ENCODE measurements at places on chromosomes 13 and 19.

DNA sequence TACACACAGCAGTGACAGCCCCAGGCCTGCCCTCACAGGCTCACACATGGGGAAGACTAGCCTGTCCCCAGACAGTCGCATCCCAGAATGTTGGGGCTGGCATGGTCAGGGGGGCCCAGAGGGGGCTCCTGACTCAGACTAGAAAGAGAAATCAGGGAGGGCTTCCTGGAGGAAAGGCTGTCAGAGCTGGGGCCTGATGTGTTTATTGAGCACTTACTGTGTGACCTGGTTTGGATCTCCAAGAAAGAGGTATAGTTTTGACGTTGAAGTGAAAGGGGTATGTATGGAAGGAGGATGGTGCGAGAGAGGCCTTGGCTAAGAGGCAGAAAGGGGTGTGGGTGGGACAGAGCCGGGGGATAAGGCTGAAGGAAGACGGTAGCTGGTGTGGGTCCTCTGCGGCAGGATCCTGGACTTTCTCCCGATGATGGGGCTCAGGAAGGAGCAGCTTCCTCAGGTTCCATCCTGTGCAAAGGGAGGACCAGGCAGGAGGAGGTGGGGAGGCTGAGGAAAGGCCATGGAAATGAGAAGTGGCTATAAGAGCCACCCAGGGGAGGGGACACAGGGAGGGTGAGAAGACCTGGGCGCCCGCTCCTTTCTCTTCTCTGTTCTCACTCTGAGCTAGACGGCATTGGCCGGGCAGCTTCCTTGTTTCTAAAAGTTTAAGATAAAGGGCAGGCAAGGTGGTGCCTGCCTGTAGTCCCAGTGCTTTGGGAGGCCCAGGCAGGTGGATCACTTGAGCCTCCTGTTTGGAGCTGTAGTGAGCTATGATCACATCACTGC lies 16.1 kb upstream of the BCL3 start:
- DNase-seq, result no peak

DNA sequence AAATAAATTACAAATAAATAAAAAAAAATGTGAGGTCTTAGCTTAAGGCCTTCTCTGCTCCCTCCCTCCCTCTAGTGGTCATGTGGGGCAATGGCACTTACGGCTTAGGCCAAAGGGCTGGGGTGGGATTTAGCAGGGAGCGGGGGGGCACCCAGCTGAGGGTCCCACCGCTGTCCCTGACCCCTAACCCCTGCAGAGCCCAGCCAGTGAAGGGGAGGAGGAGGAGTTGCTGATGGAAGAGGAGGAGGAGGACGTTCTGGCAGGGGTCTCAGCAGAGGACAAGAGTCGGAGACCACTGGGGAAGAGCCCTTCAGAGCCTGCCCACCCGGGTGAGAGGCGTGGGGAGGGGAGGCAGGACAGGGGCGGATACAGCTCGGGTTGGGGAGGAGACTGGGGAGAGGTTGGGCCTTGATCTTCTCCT lies 9.3 kb downstream of the MPND start:
- DNase-seq, result peak; percentile 76

- DNase-seq, result no peak
Measured at GRCh38 chr13:113904411-113904810, 40.5 kb upstream of the GAS6 start.

GRCh38 chr13:95226932-95227695 lies 74.1 kb downstream of the ABCC4 start:
- no peak for DNase-seq

GRCh38 chr13:21035498-21035897 lies 25.9 kb downstream of the LATS2 start:
- DNase-seq, result no peak

DNA sequence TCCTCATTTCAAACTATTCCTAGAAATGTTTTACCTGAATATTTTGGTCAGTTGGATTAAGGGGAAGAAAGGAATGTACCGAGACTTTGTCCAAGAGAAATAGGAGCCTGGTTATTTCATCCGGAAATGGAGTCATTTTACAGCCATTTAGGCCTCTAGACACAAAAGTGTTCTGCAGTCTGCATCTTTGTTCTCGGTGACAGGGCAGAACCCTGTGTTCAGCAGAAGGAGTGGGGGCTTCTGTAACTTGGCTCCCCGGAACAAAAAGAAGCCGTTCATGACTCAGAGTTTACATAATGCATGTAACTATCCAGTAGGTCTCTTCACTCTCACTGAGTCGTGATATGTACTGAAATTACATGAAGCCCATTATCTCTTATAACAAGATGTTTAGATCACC lies 21.6 kb upstream of the FNDC3A start:
- DNase-seq, result no peak

GRCh38 chr13:109345433-109345941 lies 440.9 kb downstream of the IRS2 start:
- no peak for DNase-seq

DNA sequence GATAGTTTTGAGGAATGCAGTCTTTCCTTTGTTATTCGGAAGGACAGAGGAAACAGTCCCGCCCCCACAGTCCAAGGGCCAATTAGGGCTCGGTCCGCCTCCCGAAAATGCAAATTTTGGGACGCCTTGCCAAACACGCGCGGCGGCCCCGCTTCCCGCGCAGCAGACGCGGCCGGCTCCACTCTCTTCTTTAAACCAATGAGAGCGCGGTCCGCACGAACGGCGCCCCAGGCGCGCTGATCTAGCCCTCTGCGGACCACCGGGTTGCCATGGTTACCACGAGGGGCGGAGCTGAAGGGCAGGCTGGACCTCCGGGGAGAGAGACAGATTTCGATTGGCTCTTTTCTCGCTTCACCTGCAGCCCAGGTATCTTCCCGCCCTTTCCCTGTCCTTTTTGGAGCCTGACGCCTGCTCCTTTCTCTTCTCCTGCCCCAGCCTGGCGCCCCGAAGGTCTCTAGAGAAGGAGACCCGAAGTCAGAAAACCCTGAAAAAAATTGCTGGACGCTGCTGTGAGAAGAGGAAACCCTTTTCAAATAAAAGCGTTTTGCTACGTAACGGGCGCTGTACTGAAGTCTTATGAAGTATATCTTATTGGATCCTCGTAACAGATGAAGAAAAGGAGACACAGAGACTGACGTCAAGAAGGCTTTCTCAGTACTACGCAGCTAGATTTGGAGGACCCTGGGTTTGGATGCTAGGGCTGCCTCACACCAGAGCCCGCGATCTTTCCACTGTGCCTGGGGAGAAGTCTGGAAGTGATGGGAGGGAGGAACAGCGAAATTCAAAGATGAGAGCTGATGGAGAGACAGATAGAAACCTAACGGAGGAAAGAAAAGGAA lies 2.0 kb downstream of the PTH2 start:
- DNase-seq, result peak; percentile 95

- DNase-seq, result no peak
Measured at GRCh38 chr13:98044301-98044700, 90.8 kb downstream of the IPO5 start.

DNA sequence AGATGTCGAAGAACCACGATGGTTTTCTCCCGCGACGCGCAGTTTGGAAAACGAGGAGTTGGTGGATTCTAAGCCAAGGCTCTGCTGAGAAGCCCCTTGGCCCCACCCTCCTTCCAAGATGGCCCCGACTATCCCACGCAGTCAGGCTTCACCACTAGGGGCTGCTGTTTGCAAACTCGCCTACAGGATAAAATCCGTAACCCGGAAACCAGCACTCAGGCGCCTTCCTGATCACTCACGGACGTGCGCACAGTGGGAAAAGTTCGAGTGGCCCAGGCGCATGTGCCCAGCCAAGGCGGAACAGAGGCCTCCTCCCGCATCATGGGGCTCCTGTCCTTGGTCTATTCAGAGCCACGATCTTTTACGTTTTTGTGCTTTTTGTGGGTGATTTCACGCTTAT lies 19.2 kb upstream of the UQCR11 start:
- DNase-seq, result peak; percentile 79

- DNase-seq, result no peak
Measured at GRCh38 chr13:37597477-37598025, 1.0 kb downstream of the POSTN start.

DNA sequence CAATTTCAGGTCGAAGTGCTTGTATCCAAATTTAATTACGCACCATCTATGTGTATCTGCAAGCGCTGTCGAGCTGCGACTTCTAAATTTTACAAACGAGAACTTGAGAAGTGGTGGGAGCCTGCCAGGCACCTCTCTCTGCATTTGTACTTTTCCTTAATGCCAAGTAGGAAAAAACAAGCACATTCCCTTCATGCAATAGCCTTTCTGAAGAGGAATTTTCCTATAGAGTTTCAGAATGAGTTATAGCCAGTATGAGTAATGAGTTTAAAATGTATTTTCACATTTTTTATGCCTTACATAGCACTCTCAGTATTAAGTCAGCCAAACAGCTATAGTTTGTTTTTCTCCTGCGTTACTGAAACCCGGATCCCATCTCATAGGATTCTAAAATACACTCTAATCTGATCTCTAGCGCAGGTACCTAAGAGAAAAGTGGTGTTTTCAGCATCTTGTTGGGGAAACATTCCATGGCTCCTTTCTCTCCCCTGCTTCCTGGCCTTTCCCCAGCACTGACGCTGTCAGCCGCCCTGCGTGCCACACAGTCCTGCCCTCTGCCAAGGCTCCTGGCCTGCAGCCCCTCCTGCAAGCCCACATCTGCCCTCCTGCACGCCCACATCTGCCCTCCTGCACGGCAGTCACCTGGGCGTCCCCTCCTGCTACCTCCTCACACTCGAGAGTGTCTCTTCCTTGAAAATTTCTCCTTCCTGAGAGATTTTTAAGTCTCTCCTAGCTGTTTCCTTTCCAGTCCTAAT lies 526.9 kb downstream of the MYO16 start:
- no peak for DNase-seq

GRCh38 chr19:55287361-55288079 lies 3.7 kb downstream of the BRSK1 start:
- no peak for DNase-seq

DNA sequence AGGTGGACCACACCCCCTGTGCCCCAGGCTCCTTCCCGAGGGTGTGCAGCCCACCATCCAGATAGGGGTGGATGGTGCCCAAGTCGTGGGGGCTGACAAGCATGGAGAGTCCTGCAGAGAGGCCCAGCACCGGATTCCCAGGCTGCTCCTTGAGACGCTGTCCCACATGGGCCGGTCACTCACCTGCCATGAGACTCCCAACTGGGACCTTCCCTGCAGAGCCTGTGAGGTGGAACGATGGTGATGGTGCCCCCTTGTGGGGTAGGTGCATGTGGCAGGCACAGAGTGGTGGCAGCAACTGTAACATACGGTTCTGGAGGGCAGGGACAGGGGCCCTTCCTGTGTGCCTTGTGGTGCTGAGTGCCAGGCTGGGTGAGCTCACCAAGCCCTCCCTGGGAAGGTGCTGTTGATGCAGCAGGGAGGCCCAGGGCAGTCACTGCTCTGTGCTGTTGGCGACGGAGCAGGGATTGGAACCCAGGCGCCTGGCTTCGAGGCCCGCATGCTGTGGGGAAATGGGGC lies 33.1 kb downstream of the PPP1R37 start:
- peak; percentile 79 for DNase-seq

DNA sequence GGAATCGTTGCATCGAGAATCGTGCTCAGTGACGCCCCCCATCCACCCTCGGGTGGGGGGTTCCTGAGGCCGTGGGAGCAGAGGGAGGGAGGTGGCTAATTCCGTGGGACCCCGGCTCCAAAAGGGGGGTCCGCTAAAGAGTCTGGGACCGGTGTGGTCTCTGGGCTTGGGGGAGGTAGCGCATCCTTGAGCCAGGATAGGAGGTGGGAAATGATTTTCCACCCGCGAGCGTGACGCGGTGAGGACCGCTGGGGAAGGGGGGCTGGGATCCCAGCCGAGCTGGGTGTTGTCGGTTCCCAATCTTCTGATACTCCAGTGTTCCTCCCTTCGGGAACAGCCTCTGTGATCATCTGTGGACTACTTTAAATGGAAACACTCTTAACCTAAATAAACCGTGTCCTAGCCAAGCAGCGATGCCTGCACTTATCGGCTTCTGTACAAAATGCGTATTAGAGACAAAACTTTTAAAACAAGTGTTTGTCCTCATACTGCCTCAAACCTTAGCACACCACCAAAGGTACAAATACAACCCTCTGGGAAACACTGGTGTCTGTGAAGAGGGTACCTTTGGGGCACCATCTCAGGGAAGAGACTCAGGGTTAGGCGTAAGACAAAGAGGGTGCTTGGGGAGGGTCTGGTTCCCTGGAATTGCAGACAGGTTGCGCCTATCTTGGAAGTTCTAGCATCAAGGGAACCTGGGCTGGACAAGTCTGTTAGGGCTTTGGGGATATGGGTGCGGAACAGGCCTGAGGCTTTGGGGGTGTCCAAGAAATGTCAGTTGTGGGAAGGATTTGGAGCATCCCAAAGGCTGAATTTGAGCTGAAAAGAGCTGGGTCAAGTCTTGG lies 16.0 kb downstream of the KCNC3 start:
- DNase-seq, result no peak

DNA sequence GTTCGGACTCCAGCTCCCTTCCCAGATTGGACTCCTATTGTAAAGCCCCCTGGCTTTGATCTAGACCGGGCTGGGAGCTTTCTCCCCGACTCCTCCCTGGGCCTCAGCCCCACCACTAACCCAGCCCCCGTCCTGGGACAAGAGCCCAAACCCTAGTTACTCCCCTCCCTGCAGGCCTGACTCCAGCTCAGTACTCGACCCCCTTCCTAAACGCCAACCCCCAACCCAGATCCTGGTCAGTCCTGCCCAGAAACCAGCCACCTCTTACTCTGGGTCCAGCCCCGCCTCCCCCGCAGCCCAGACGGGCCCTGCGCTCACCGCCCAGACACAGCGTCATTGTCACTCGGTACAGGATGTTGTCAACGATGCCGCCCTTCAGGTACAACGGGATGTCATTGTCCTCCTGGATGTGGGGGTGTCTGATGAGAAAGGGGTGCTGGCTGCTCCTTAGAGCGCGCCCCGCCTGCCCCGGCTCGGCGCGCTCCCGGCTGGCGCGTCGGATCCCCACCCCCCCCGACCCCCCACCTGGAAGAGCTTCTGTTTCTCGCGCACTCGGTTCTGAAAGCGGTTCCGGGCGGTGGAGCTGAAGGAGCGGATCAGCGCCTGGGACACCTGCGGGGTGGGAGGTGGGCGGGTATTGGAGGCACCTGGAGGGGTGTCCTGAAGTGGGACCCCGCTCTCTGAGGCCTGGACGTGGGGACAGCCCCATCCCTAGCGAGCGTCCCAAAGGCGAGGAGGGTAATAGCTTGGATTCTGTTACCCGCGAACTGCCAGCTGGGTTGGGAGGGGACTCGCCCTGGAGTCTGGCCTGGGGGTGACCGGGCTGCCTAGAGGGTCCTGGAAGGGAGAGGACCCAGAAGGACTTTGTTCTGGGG lies 866 bp downstream of the COX7A1 start:
- DNase-seq, result no peak

GRCh38 chr13:112733661-112734379 lies 44.0 kb downstream of the ATP11A start:
- peak; percentile 70 for DNase-seq

- peak; percentile 88 for DNase-seq
Measured at GRCh38 chr19:55460670-55461258, 678 bp downstream of the ISOC2 start.
